Urothelium cell line (cell line): ENCODE measurements at places on chromosomes 4 and X.

DNA sequence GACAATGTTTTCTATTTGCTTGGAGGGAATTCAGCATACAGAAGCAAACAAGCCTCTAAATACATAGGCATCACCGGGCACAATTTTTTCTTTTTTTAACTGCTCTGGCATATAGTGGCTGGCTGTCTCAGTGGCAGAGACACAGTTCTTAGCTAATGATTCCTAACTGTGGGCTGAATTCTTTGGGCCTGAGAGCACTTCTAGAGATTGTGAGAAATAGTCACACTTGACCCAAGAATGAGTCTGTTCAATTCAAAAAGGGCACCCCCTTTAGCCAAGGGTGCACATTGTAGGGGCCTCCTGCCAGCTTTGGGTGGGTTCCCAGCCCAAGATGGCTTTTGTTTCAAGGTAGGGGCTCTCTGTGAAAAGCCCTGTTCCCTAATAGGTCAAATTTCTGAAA, 345.7 kb downstream of the ARHGAP10 start:
- DNase-seq, result no peak

GRCh38 chr4:115596265-115597001, 483.0 kb upstream of the NDST4 start:
- no peak for DNase-seq

GRCh38 chr4:121026034-121026433, 46.3 kb downstream of the NDNF start:
- DNase-seq, result no peak

DNA sequence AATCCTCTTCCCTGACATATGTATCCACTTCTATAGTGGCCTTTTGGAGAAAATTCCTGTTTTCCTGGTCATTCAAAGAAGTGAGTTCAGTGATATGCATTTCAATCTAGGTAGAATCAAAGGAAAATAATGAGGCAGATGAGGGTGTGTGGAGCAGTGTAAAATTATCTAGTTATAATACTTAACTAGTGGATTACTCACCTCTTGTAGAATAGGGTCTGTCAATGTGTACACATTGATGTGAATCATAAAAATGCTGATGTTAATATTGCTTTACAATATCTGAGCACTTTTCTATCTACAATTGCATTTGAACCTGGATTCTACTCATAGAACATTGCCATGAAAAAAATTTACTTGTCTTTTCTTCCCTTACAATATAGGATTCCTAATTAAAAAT, 293.5 kb downstream of the GBA3 start:
- DNase-seq, result no peak

GRCh38 chr4:85823295-85823694, 348.3 kb downstream of the ARHGAP24 start:
- DNase-seq, result no peak

- no peak for DNase-seq
Measured at GRCh38 chr4:5921981-5922380, 29.1 kb upstream of the CRMP1 start.

- no peak for DNase-seq
Measured at GRCh38 chr4:63226229-63226628, 1183.0 kb downstream of the TECRL start.

- no peak for DNase-seq
Measured at GRCh38 chr4:156201050-156201449, 247.4 kb upstream of the CTSO start.

DNA sequence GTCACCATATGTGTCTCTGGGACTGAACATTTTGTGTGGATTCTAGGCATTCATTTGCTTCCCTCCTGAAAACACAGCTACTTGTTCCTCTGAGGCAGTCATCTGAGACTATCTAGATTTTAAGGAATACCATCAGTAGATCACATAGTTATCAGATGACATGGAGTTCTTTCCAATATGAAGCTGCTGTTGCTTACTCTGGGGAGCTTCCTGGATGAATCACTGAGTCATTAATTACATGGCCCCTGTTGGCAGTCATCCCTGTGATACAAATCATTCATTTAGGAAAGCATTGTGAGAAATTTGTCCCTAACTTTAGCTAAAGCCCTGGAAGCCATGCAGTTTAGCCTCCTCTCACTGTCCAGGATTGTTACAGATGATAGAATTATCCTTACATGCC, 98.2 kb upstream of the ARSJ start:
- DNase-seq, result peak; percentile 50

- no peak for DNase-seq
Measured at GRCh38 chr4:14874990-14875389, 127.3 kb upstream of the CPEB2 start.

DNA sequence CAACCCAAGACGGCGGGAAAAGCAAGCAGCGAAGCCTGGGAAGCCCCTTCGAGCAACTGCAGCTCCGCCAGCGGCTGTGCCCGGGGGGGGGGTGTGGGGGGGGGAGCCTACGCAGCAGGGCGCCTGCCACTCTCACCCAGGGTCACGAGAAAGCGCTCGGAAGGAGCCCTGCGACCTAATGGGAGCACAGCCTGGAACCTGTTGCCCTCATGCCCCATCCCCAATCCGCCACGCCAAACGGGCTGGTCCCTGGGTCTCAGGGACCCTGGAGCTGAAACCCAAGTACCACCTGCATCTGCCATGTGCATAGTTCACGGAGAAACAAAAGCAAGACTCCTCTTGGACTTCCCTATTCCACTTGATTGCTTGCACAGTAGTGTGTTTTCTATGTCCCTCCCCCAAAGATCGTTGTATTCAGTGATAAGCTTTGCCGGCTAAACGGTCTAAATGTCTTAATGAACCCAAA, 359 bp upstream of the GAB3 start:
- DNase-seq, result no peak

DNA sequence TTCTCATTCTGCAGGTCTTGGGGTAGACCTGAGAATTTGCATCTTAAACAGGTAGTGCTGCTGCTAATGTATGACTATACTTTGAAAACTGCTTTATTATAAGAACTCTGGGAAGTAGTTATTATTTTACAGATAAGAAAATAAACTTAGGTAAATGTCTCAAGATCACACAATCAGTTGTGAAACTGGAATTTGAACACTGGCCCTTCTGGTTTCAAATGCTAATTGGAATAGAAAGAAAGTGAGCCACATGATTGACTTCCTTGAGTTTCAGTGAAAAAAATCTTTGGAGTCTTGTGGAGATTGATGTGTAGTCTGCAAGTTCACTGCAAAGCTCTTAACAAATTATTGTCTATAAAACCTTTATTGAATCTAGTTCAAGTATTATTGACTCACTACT, 44.5 kb downstream of the FTHL17 start:
- DNase-seq, result no peak

GRCh38 chr4:79198951-79199587, 126.8 kb downstream of the NAA11 start:
- DNase-seq, result no peak

DNA sequence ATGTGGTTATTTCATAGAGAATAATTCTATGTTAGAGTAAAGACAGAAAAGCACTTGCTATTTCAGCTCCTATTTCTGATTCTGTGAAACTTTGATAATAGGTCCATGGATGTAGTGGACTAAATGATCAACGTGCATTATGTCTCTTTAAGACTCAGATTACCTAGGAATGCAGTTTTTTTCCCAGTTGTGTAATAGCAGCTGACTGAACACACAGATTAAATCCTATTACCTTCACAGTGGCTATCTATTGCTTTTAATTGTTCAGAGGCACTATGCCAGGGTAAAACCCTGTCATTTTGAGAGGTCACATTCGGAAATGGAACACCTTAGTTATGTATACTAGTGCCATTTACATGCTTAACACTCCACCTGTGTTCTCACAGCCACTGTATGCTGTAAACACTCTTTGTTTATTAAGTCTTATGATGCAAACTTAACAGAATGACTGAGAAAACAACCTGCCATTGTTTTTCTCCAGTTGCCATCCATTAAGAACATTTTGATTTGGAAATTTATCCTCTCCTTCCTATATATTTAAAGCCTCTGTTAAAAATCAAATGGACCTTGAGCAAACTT, 70.5 kb downstream of the HPGD start:
- no peak for DNase-seq

GRCh38 chrX:20320461-20321159, 53.9 kb upstream of the RPS6KA3 start:
- DNase-seq, result no peak

GRCh38 chr4:25861280-25861950, 1.4 kb downstream of the SEL1L3 start:
- DNase-seq, result no peak
